ENCODE measurements at places on chromosomes 16 and 17. TPM values are rescaled to one million over a fixed set of nuclear protein-coding genes. Genes with fewer than 3 reads are reported as not detected.

The TMEM114 gene
- total RNA-seq, result not detected

The MYH11 gene
- 89.0 TPM for total RNA-seq

DNA sequence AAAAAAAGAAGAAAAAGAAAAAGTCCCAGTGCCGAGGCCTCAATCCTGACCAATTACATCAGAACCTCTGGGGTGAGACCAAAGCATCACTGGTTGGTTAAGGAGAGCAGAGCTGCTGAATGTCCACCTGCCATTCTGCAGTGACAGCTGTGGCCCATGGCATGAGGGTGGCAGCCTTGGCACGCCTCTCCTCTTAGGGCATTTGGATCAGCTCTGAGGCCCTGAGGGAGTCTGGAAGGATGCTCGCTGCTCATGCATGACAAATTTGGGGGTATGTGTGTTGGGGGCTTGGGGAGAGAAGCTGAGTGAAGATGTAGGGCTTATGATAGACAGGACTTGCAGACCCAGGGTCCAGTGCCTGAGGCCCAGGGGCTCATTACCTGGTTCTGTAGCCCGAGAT lies 26.3 kb downstream of the MYLK3 start:
- DNase-seq, result no peak

- no peak for DNase-seq
Observed at GRCh38 chr16:75329943-75330342, 78.5 kb upstream of the BCAR1 start.

DNA sequence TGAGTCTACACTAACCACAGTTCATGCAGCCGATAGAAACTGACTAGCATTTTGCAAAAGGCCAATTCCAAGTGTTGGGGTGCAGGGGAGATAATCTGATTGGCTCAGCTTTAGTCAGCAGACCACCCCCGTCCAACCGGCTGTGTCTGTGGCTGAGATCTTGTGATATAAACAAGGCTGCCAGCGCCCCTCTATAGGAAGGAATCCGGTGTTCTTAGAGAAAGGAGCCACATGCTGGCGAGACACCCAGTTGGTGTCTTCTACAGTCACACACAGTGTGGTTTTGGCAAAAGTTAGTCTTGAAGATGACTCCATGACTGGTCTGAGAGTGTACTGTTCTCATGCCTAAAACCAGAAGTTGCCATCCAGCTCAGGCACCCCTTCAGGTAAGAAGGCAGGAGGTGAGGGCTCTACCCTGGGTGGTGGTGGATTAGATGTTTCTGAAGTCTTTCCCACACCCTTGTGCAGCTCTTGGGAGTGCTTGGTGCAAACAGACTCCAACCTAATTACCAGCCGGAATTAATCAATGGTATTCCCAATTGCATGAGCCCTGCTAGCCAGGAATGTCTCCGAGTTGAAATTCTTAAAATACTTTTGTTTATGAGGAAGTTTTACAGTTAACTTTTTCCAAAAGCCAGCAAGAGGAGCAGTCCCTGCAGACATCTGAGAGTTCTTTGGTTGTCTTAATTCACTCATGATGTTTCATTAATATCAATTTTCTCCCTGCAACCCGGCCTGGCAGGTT lies 172.3 kb upstream of the IRX6 start:
- no peak for DNase-seq

GRCh38 chr17:43014020-43014648 lies 7.5 kb downstream of the IFI35 start:
- DNase-seq, result no peak

The SOST gene
- not detected for total RNA-seq

- DNase-seq, result no peak
Observed at GRCh38 chr16:68460067-68460466, 11.8 kb upstream of the SMPD3 start.

All from right atrium auricular region (tissue), 2 donors.